ENCODE measurements at places on chromosomes 7 and 10. TPM values are rescaled to one million over a fixed set of nuclear protein-coding genes. Genes with fewer than 3 reads are reported as not detected.

MRPS16 gene
- 230 TPM for total RNA-seq

GFRA1 gene
- total RNA-seq, result not detected

CCDC136 gene
- total RNA-seq, result 9.8 TPM

PPP1R17 gene
- not detected for total RNA-seq

ZNF37A gene
- total RNA-seq, result 25.7 TPM

TMEM273 gene
- not detected for total RNA-seq

Data from PC-3 (cell line).